ENCODE measurements at places on chromosomes 12 and 14.

DNA sequence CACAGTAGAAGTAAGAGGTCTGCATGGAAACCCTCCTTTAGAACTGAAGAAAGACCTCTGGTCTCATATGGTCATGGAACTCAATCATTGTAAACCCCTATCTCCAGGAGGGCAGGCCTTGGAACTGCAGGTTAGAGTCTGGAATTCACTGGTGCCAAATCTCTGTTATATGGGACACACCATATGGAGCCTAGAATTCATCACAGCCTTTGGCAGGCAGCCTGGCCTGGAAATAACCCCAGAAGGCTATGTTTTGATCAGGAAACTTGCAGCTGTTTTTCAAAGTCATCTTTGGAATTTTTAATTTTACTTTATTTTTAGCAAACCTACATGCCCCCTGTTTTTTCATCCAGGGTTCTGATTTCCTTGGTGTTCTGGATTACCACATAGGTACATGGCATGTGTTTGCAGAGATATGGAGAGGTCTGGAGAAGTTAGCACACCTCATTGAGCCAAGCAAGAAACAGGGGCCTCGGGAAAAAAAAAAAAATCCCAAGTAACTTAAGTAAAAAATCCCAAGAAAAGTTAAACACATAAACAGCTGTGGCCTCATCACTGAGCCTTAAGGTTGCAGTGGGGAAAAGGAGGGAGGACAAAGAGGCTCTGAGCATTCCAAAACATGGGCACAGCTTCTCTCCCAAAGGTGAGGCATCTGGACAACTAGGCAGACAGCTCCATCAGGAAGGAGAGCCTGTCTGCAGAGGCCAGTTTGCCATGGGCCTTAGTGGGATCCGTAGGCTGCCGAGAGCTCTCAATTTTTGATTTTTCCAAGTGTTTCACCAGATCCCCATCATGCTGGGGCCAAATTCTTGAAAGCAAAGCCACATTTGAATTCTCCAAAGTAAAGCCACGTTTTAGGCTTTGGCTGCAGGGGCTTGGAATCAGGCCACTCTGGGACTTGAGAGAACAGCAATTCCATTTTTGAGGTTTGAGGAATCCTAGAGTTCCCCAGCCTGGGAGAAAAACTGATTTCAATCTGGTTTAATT, 339.6 kb upstream of the TBX3 start:
- DNase-seq: no peak

DNA sequence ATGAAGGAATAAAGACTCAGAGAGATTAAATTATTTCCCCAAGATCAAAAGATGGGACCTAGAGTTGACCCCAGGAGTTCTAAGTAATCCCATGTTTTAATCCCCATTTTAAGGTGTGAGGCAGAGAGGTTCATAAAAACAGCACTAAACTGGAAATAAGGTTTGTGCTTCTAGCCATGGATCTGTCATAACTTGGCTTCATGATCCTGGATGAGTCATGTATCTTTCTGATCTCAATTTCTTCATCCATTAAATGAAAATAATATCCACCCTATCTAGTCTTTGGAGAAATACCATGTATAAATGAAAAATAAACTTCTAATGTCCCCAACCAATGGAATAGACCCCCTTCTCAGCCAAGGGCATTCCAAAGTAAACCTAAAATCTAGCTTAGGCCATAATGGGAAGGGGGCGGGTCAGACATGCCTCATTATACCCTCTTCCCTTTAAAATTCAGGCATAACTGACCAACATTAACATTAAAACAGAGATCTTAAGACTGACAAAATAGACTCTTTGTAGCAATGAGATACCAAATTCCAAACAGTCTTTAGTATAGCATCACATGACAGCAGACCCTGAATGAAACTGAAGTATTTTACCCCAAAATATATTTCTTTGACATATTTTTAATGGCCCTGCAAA, 47.8 kb downstream of the SLC41A2 start:
- no peak for DNase-seq

DNA sequence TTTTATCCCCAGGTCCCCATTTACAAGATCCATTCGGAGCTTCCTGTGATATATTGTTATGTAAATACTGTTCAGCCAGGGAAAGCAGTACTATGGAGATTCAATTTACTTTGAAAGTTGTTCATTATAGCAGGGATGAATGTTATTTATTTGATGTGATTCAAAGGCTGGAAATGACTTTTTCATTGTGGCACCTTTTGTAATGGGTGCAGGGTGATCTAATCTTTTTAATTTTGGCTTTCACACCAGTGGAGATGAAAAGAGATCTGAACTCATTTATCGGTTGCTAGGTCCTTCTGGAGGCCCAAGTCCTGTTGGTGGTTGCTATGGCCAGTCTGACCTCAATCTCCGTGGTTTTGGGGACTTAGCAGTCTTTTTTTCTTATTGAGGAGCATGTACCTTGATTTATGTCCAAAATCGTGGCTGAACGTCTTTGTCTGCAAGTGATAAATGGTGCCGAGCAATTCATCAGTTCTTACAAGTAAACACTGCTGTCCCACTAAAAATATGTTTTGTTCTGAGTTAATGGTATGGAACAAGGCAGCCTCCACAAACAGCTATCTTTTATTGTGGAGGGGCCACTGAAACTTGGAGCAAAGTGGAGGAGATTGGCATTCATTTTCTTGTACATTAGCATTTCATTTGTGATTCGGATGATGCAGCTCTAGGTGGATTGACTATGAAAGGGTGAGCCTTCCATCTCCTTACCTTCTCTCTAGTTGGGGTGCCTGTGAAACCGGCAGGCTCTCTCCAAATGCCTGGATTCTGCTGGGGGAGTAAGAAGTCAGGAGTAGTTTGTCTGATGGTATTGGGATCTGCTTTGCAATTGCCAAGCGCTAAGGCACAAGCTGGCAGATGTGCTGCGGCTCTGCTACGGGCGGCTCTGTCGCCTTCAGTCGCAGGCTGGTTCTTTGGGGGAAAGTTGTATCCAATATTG, 2.0 kb downstream of the RMST start:
- peak; percentile 6 for DNase-seq

- DNase-seq: no peak
Measured at GRCh38 chr12:53618275-53618674, 7.9 kb downstream of the ATF7 start.

DNA sequence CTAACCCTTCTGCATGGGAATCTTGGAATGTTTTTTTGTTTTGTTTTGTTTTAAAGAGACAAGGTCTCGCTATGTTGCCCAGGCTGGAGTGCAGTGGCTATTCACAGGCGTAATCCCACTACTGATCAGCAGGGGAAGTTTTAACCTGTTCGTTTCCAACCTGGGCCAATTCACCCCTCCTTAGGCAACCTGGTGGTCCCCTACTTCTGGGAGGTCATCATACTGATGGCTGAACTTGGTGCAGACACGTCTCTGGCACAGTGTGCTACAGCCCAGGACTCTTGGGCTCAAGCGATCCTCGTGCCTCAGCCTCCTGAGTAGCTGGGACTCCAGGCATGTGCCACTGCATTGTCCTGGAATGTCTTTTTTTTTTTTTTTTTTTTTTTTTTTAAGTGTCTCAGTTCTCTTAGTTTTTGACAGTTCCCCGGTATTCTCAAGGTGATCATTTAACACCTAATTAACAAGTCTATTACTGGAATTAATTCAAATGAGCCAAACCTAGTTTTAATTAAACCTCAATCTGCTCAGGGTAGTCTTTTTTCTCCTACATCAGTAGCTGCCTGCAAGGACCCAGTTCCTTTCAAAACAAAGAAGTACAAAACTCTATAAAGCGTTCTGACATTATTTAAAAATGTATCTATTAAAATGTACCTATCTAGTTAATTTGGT, 49.0 kb upstream of the ISM2 start:
- no peak for DNase-seq

DNA sequence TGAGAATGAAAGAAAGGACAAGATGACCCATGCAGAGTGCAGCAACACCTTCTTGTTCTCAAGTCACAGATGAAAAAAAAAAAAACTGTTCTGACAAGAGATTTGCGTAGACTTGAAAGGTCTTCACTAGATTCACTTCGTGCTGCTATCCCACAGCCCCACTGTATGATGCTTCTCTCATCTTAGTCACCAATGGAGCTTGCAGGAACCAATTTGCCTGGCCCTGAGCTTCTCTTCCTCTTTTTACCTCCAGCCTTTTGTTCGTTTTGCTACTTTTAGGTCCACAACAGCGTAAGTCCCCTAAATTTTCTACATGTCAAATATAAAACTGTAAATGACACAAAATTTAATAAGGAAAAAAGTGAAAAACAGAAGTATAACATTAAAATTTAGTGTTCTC, 107.9 kb upstream of the NAP1L1 start:
- no peak for DNase-seq

DNA sequence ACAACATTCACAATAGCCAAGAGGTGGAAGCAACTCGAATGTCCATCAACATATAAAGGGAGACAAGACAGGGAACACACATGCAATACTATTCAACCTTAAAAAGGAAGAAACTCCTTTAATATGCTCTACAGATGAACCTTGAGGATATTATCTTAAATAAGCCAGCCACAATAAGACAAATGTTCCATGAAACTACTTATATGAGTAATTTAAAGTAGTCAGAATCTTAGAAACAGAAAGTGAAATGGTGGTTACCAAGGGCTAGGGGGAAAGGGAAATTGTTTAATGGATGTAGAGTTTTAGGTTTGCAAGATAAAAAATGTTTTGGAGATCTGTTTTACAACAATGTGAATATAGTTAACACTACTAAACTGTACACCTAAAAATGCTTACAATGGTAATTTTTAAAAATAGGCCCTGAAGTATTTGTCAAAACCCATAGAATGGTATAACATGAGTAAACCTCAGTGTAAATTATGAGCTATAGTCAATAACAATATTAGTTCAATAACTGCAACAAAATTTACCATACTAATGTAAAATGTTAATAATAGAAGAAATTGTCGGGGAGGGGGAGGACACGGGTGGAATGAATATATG, 71.1 kb downstream of the EGLN3 start:
- no peak for DNase-seq

DNA sequence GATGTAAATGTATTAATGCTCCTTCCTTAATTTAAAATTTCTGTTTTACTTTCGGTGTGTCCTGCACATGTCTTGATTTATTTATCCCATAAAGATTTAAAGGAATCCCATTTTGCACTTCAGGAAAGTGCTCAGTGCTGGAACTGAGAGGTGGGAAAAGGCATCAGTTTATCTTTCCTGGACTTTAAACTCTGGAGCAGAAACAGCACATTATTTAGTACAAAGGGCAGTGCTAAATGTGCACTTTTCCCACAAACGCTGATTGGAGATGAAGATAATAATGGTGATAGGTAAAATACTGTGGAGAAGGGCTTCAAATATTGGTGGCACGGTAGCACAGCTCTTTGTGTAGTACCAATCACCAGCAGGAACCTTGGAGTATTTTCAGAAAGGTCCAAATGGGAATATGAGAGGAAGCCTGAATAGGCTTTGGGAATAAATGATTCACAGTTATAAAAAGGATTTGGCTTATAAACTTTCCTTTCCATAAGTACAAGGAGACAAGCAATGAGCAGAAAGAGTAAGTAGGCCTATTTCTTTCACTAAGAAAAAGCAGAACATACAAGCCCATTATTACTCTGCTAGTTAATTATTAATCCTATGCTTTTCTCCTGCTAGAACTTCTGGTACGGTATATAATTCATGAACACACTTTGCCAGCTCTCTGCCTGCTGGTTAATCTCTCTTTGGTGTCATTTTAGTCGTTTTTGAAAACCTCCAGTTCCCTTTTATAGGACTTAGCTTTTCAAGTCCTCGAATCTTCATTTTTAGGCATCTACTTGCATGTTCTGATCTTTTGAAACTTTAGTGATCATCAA, 58.3 kb downstream of the SLC15A5 start:
- DNase-seq: no peak

DNA sequence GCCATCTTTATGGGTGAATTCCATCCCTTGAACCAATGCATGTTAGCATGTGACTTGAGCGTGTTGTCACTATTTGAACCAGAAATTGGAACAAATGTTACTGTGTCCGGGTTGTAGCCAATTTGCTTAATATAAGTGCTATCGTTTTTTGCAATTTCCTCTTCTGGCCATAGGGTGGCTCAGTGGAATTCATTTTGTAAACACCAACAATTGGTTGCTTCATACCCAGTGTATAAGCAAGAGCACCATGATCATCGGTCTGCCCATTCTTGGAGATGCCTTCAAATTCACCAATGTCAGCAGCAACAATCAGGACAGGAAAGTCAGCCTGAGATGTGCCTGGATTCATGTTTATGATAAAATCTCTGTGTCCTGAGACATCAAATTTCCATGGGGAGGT, 5.0 kb upstream of the NEDD1 start:
- DNase-seq: no peak

DNA sequence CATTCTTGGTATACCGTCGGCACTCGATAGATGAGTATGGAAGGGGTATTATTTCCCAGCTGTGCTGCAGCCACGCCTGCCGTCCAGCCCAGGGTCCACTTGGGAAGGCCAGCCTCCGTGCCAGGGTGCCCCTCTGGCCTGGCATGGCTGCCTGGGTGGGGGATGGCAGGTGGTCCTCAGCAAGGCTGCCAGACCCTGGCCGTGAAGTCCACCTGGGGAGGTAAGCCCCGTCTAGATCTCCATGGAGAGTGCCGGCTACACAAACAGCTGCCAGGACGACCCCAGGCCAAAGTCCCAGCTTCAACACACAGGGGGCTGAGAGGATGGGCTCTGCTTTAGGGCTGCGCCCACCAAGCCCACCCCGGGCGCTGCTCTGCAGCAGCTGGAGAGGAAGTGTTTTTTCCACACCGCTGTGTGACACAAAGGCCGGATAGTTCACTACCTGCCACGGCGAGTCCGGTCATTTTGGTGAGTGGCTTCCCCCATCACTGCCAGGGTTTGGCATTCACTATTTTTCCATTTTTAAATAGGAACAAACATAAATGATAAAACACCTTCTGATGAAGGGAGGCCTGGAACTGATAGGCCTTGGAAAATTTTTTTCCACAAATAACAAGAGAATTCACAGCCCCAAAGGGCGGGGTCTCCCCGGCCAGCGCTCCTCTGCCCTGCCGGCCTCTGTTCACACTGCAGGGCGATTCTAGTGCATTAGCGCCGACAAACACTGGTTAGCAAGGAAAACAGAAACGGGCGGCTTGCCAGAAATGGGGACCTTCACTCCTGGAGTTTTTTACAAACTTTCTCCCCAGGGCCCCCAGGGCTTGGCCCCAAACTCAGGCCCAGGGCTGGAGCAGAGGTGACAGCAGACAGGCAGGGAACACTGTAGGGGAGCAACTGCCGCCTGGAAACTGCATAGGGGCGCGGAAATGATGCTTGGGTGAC, 161.5 kb downstream of the CALM1 start:
- DNase-seq: no peak

GRCh38 chr12:51321882-51322281, 2.1 kb downstream of the BIN2 start:
- DNase-seq: no peak

DNA sequence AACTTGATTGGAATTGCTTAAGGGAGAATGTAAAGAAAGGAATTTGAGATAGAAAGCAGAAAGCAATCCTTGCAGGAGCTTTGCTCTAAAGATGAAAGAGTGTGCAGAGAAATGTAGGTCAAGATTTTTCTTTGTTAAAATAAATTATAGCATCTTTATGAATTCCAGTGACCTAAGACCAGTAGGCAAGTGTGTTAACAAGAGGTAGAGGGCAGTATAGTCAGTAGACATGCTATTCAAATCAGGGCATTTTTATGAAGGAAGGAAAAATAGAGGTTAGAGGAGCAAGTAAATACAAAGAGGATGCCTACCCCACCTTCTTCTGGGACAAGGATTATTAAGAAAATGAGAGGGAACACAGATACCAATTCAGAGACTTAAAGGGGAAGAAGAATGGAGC, 148.5 kb downstream of the PLCZ1 start:
- DNase-seq: no peak
